ENCODE measurements at places on chromosomes 7 and 10.

GRCh38 chr7:148144827-148145226 lies 445.7 kb upstream of the C7orf33 start:
- DNase-seq = no peak

- DNase-seq = no peak
Observed at GRCh38 chr7:41467596-41467995, 235.3 kb downstream of the INHBA start.

GRCh38 chr7:151117565-151117964 lies 31.3 kb downstream of the AGAP3 start:
- no peak for DNase-seq

GRCh38 chr7:109549471-109550193 lies 980.0 kb downstream of the DNAJB9 start:
- no peak for DNase-seq

GRCh38 chr7:129045682-129046081 lies 9.2 kb downstream of the TNPO3 start:
- no peak for DNase-seq

DNA sequence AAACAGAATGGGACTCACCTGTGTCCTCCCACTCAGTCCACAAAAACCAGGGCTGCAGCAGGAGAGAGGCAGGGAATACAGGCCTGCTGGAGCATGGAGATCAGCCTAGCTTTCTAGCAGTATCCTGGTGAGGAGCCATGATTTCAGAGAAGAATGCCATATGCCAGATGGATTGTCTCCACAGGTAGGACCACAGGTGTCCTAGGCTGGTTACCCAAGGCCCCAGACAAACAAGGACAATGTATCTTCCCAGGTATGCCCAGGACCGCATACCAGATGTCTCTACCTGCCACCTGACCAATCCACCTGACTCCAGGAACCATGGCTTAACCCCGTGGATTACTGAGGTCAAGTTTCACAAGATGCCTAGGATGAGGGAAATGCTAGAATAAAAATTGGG lies 295.4 kb upstream of the NPSR1 start:
- no peak for DNase-seq

- DNase-seq = no peak
Observed at GRCh38 chr10:86057708-86058107, 308.9 kb downstream of the GRID1 start.

All from astrocyte of the cerebellum (primary cell).